ENCODE measurements at places on chromosomes 6 and 20.

- DNase-seq = no peak
These were observed 69.7 kb downstream of the ANKS1A start for GRCh38 chr6:34958734-34959133.

DNA sequence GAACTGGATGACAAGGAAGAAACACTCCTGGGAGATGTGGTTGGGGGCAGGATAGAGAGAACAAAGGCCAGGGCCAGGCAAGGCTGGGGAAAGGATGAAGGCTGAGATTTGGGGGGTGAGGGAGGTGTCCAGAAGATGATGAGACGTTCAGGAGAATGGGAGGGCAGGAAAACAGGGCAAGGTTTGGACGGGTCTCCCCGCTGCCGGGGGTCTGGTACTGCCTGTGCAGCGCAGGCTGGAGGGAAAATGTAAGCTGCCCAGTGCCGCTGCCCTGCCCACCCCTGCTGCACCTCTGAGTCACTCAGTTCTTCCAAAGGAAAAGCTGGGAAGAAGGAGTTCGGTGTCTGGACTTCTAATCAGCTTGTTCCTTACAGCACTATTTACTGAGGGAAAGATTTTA is 130.9 kb downstream of the DTNBP1 start:
- no peak for DNase-seq

- no peak for DNase-seq
These were observed 17.1 kb upstream of the MMP9 start for GRCh38 chr20:45991616-45992015.

DNA sequence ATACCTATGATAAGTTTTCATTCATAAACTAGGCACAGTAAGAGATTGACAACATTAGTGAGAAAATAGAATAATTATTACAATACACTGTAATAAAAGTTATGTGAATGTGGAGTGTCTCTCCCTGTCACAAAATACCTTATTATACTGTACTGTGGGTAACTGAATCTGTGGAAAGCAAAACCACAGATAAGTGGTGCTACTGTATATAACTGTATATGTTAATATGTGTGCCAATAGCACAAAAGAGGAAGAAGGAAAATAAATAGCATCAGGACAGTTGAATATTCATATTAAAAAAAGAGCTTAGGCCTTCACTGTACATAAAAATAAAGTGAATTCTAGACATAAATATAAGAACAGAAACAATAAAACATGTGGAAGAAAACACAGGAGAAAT is 243.5 kb downstream of the CDKAL1 start:
- DNase-seq = no peak

- DNase-seq = peak; percentile 14
These were observed 6.5 kb upstream of the RBBP8NL start for GRCh38 chr20:62433658-62434497.

GRCh38 chr6:3341467-3341866 is 82.7 kb downstream of the PSMG4 start:
- DNase-seq = peak; percentile 67

DNA sequence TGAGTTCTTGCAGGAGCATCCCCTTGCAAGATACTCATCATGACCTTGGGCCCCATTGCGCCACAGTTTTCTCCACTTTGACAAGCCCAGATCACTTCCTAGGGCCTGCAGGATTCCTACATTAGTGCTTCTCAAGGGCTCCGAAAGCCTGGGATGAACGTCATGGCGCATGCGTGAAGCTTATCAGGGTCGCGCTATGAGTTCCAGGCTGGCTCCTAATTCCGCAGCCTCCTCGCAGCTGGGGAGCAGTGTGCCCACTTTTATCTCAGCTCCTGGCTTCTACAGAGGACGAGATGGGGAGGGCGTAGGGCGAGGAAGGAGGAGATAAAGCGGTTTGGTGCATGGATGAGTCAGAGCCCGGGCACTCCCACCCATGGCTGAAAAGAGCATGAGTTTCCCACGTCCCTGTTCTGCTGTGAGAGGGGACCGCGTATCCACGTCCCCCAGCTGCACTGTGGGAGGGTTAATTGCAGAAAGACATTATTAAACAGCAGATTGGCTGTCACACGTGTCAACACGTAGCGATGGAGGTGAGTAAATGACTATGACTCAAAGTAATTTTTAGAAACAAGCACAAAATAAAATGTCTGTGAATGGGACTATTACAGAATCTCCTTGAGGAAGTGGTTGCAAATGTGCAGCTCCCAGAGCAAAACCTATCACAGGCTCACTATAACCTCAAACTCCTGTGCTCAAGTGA is 72.9 kb upstream of the DSP start:
- peak; percentile 72 for DNase-seq

DNA sequence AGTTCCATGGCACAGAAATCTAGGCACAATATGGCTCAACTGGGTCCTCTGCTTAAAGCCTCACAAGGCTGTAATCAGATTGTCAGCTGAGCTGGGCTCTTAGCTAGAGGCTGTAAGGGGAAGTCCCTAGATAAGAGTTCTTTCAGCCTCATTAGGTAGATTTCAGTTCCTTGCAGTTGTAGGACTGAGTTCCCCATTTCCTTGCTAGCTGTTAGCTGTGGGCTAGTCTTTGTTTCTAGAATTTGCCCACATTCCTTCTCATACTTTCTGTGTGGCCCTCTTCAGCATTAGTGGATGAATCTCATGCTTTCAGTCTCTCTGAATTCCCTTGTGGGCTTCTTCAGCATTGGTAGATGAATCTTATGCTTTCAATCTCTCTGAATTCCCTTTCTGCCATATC is 71.0 kb upstream of the MRAP2 start:
- no peak for DNase-seq

GRCh38 chr6:143097224-143097795 is 36.6 kb downstream of the AIG1 start:
- DNase-seq = no peak

- DNase-seq = peak; percentile 27
These were observed 26.9 kb downstream of the PXDC1 start for GRCh38 chr6:3724451-3725144.

DNA sequence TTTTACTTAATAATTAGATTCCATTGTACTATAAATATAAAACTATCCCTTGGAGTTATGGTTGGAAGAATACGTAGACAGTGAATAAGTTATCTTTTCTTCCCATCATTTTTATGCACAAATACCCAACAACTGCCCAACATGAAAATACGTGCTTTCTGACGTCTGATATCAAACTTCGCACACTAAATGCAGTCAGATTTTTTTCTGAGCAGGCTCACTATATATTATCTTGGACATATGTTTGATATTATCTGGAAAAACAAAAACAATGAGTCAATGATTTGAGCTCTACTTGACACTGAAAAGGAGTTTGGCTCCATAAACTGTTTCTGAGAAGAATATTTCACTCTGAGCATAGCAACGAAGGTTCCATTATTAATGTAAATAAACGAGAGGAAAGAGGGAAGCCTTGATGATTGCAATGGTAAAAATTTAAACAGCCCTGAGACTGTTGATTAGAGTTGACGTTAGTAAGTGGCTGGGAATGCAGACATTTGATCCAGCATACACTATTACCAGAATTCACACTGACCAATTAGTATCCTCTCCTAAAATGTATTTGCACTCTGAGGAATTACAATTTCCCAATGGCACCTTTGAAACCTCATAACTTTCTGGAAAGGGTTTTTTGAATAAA is 1090.0 kb downstream of the EPHA7 start:
- DNase-seq = no peak

DNA sequence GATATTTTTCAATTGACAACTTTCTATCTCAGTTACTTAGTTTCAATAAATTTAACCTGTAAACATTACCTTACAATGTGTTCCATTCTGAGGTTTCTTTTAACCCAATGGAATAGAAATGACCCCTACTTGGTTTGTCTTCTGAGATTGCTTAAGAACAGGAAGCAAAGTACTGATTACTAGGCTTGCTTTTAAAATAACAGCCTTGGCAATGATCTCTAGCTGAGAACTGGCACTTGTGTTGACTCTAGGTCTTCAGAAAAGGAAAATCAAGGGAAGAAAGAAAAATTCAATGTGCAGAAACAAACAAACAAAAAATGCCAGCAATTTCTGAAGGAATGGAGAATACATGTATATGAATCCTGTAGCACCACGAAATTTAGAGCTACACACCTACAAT is 66.1 kb downstream of the SYNE1 start:
- DNase-seq = peak; percentile 2

- no peak for DNase-seq
These were observed 80.5 kb downstream of the TMEM242 start for GRCh38 chr6:157242791-157243190.

DNA sequence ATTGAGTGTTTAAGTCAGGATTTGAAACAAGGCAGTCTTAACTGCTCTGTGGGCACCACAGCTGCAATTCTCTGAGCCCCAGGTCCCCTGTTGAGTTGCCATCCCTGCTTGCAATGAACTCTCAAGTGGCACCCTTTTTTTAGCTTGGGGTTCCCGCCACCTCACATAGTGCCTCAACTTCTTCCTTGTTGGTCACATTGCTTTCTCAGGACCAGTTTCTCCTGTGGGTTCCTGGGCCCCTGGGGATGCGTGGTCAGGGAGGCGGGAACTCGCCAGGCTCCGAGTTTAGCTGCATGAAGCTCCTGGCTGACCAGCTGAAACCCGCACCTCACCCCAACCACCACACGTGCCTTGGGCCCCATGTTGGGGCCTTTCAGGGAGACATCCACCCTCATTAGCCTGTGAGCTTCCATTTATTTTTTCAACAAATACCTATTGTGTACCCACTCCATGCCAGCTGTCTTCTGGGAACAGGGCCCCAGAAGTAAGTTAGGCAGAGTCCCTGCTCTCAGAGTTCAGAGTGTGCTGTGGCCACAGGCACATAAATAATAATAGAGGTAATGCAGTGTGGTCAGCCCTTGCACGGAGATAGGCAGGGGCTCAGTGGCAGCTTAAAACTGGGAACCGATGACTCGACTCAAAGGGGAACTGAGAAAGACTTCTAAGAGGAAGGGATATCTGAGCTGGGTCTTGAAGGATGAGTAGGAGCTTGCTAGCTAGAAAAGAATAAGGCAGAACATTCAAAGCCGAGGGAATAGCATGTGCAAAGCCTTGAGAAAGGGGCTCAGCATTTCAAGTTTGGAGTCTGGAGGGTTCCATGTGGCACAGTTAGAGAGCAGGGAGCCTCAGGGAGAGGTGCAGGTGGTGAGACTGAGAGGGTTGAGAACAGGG is 33.9 kb upstream of the FAM83D start:
- no peak for DNase-seq

DNA sequence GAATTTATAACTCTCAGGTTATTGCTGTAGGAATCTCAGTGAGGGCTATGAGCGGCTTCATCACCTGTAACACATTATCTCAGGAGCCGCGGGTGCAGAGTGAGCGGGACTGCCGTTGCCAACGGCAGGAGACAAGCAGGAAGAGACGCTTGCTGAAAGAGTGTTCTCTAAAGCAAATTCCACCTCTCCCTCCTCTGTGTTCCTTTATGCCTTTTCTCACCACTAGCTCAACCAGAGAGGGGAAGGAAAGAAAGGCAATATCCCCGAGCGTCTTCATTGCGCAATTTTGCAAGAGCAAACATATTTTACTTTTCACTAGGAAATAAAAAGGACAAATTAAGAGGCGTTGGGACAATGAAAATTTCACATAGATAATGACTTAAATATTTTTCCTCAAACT is 185.2 kb upstream of the EXOC2 start:
- DNase-seq = no peak

DNA sequence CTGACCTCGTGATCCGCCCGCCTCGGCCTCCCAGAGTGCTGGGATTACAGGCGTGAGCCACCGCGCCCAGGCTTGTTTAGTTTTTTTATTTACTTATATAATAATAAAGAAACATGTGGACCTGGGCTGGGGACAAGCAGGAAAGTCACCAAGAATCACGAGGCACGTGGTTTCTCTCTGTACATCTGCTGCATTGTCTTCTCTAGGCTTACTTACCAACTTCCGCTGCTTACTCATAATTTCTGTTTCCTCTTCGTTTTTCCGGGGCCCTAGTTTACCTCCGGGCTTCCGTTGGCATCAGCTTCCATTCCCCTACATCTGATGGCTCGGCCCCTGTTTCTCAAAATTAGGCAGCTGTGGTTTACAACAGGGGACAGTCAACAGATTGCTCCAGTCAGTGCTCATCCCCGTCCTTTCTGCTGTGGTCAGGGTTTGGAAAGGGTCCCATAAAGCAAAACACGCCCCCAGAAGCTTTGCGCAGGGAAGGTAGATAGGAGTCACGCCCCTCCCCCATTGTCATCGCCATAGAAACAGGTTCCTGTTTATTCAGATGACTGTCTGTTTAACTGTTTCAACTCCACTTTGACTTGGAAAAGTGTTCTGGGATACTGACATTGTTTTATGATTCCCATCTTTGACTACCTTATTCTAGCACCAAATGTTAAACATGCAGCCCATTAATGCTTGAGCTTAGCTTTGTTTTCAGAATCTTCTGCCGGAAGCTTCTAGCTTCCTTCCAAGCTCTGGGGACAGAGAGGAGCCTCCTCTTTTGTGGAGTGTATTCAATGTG is 31.9 kb upstream of the TXLNB start:
- peak; percentile 74 for DNase-seq

DNA sequence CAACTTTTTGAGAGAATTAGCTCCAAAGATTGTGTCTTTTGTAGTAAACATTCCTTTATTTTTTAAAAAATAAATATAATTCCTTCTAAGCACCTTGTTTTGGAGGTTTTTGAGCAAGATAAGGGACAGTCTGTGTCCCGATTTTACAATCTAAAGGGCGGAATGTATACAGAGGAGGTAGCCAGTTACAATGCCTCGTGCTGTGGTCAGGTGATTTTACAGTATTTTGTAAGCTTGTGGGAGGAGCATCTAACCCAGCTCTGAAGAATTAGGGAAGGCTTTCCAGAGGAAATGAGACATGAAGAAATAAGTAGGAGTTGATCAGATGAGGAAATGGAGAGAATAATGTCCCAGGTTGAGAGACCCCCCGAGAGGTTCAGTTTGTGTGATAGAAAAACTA is 1.3 kb downstream of the HINT3 start:
- DNase-seq = peak; percentile 43

DNA sequence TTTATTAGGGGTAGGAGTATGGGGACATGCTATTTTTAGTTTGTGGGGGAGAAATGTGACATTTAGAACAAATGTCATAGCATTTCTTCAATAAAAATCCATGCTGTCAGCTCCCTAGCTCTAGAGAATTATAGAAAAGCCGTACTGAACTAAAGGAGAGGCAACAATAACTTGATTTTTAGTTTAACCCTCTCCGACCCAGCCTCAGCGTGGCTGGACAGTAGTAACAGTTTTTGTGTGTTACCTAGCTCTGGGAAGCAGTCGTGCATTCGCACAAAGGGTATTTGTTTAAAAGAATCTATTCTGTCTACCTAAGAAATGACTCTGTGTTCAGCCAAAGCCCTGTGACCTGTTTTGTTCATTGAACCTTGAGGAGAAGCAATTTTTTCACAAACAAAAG is 442.4 kb upstream of the SOX4 start:
- DNase-seq = no peak

Data from EH (cell line).